Caki2 (cell line): ENCODE measurements at places on chromosomes 12 and 14.
A peak's percentile ranks its signal among the peaks of the same experiment; 100 is the strongest.

- DNase-seq: no peak
These were observed 9.2 kb downstream of the PPP1R1A start for GRCh38 chr12:54579258-54579657.

DNA sequence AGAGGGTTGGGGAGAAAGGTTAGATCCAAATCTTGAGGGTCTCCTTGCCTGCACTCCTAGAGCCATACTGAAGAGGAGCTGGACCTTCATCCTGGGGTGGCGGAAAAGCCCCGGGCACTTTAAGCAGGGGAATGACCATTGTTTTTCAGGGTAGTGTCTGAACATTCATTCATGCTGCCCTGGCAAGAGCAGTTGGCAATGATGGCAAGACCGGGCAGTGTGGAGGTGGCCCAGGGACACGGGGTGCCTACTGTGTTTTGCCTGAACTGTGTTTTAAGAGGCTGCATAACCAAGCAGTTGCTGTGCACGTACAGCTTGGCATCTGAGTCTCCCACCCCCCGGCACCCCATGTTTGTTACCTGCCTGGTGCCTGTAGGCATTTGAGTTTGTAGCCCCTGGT, 14.7 kb downstream of the TPCN1 start:
- DNase-seq: no peak

- no peak for DNase-seq
These were observed 33.4 kb upstream of the ERGIC2 start for GRCh38 chr12:29414368-29414767.

DNA sequence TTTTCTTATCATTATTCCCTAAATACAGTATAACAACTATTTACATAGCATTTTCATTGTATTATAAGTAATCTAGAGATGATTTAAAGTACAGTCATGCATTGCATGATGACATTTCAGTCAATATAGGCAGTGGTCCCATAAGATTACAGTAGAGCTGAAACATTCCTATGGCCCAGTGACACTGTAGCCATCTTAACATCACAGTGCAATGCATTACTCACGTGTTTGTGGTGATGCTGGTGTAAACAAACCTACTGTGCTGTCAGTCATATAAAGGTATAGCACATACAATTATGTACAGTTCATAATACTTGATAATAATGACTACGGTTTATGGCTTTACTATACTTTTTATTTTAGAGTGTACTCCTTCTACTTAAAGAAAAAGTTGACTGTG, 13.3 kb downstream of the LLPH start:
- DNase-seq: no peak

DNA sequence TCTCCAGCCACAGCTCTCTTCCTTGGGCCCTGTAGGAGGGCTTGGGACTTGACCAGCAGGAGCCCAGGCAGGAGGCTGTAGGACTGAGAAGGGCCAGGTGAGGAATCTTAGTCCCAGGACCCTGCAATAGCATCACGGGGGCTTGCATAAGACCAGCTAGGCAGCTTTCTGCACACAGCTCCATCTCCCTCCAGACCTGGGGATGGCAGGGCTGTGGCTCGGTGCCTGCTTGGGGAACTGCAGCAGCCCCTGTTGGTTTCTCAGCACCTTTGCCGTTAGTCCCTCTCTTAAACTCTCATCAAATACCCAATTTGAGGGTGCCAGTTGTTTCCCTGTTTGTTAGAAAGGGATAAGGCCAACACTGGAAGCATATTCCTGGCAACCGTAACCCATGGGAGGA, 14.3 kb downstream of the DIO3 start:
- DNase-seq: no peak

DNA sequence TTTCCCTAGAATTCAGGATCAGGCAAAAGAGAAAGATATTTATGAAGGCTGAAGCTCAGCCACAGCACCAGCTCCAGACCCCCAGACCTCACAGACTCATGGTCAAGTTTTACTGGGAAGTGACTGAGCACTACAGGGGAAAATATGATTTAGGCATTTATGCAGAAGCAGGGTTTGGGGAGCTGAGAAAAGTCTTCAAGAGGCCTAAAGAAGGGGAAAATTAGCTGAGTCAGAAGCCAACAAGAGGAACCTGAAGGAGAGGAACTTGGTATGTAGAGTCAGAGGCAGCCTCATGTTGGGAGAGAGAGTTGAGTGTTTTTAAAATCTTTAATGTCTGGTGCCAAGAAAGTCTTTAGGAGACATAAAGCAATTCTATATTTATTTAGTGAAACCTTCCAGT, 63.0 kb downstream of the FOS start:
- no peak for DNase-seq

DNA sequence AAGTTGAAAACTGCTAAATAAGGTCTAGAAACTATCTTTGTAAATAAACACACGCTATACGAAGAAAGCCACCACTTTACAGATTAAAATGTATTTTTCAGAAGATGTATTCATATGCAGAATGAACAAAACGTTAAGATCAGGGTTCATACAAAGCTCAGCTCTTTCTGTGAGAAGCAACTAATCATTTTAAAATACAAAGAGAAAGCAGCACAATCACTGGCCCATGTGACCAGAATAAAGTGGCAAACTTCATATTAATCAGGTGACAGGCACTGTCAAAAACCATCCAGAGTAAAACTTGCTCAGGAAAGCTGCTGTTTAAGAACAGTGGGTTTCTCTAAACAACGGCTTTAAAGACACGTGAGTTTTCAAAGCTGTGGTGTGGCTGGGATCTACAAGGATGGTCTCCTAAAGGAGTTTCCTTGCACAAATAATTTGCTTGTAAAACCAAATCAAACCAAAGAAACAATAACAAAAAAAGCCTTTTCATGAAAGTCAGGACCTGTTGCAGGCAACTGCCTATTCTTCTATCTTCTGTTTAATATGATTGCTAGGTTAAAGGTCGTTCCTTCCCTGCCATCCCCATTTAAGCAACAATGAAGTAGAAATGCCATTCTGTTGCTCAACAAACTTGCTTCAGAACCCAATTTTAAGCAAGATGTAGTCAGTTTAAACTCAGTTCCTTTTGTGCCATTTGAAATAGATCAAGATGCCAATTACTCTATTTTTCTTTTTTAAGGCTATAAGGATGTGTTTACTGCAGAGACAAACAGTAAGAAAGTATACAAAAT, 22.3 kb downstream of the SEL1L start:
- no peak for DNase-seq

DNA sequence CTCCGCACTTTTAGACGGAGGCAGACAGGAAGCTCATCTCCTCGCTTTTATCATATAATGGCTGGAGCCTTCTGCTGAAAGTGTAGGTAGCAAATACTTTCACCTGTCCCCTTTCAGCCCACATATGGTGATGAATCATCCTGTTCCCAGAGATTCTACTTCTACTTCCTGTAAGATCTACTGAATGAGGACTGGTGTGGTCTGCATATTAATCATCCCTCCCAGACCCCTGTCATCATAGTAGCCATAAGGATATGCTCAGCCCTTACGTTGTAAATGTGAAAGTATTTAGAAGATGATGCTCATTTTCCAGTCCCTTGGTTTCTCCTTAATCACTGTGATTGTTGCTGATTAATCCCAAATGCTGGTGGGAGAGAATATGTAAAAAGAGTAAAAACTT, 268.2 kb upstream of the GRIP1 start:
- no peak for DNase-seq

DNA sequence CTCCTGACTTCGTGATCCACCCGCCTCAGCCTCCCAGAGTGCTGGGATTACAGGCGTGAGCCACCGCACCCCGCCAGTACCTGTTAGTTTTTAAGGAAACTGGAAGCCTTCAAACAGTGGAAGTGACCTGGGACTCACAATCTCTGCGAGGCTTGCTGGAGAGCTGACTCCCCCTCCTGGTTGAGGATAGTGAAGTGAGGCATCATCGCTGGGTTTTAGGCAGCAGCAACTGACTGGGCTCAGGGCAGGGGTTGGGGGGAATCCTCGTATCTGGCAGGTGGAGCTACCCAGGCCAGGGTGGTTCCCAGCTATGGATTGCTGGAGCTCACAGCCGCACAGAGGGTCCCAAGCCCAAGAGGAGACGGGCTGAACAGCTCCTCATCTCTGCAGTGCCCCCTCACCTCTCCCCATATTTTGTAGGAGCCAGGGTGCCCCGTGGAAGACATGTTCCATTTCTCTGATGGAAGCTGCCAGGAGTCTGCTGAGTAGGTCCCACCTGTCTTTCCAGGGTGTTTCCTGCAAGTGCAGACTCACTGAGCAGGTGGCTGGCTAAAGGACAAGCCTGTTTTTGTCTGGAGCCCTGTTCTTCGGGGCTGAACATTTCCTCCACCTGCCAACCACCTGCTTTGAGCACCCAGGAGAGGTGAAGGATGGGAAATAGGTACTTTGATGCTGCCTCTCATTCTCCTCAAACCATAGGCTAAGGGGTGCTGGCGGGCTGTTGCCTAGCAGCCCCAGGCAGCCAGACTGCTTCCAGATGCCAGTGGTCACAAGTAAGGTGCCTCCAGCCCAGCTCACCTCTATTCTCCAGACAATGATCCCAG, 3.1 kb downstream of the AVIL start:
- DNase-seq: no peak

GRCh38 chr12:23771240-23771949, 178.1 kb downstream of the SOX5 start:
- no peak for DNase-seq

- peak; percentile 96 for DNase-seq
These were observed 20.5 kb downstream of the CBX5 start for GRCh38 chr12:54259194-54260011.

DNA sequence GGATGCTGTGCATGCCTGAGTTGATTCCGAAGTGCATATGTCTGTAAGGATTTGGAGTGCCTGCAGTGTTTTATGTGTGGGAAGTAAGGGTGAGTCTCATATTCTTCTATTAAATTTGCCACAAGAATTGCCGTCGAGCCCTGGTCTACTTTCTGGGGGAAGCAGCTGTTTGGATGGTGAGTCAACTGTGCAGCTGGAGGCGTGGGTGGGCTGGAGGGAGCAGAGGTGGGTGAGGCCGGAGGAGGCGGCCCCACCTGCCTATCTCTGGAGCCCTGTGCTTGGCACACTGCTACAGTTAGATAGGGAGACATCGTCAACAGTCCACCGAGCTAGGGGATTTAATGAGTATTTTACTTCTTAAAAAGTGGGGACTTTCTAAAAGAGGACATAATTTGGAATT, 9.7 kb downstream of the GLRX5 start:
- no peak for DNase-seq

DNA sequence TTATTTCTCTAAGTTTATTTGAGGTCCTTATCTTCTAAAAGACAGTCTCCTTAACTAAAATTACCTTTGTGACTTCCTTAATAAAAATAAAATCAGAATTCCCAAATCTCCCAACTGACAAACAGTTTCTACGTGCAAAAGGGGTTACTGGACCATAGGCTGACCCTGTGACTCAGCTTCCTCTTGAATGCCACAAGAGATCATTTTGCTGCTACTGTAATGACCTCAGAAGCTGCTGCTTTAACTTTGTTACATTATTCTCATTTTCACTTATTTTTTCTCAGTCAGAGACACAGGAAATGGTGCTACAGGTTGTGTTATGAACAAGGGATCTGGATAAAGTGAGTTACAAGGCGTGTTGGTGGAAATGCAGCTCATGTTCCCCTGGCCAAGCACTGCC, 132.2 kb upstream of the TMTC2 start:
- DNase-seq: peak; percentile 35

DNA sequence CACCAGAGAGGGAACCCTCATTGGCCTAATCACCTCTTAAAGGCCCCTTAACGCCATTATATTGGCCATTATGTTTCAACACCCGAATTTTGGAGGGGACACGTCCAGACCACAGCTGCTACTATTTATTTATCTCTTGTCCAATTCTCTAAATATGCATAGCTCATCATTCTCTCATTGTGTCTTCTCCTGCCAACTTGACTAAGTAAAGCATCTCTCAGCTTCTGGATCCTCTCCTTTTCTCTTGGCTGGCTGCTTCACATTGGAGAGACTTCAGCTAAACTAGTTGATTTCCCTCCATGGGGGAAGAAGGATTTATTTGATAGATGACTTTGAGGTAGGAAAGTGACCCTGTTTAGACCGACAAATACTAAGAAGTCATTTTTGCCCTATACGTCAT, 120.4 kb upstream of the KRR1 start:
- DNase-seq: no peak

DNA sequence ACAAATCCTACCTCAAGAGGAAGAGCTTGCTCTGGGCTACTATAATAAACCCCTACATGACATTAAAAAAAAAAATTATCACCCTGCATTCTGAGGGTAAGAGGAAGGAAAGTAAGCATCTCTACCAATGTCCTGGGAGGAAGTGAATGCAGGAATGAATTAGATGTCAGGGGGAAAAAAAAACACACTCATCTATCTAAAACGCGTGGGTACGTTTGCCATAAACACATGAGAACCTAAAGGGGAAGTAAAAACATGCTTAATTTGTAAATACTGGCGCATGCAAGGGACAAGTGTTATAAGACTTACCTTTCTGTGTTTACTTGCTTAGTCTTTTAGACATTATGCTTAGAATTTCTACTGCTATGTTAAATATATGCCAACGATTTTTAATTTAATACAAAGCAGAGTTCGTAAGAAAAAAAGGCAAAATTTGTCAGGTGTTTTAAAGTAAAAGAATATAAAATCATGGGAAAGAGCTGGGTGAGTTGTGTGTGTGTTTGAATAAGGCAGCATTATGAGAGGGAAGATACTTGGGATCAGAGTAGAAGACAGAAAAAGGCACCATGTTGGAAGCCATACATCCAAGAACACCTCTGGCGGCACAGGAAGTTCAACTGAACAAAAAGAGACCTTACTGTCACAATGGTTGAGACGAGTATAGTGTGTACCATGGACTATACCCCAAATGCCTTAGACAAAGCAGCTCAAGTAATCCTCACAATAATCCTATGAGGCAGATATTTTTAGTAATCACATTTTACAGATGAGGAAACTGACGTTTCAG, 1.5 kb downstream of the TMED8 start:
- DNase-seq: no peak

DNA sequence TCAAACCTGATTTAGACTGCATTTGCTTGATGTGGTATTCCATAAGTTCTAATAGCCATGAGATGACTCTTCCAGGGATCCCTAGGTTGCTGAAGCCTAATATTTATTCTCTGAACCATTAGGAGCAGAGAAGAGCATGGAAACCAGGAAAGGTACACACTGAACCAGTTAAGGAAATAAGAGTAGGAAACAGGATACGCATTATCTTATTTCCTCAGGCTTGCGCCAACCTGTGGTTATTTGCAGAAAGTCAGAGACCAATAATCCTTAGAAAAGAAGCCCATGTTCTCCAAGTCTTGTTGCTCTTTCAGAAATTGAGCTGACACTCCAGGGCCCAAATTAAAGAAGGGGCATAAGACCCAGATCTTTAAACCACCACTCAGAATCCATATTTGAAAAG, 41.8 kb upstream of the SMUG1 start:
- DNase-seq: no peak

DNA sequence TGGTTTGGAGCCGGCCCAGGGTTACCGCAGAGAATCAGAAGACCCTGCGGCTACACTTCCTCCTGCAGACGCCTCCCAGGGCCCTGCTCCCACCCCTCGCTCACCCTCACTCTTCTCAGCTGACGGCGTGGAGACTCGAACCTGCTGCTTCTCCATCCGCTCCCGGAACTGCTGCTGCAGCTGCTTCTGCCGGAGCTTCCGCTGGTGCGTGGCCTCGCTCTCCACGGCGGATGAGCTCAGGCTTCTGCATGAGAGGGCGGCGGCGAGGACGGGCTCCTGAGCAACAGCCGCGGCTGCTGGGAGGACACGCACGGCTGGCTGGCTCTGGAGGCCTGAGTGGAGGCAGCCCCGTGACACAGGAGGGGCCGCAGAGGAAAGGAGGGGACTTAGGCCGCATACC, 33.3 kb downstream of the RAD52 start:
- DNase-seq: peak; percentile 57

- peak; percentile 77 for DNase-seq
These were observed 22.1 kb downstream of the PRKD1 start for GRCh38 chr14:29905543-29905942.

- no peak for DNase-seq
These were observed 449.6 kb upstream of the CCDC196 start for GRCh38 chr14:66036547-66036946.
